Sigmoid colon (tissue), 7 donors: ENCODE measurements at places on chromosomes 12 and 14. TPM values are rescaled to one million over a fixed set of nuclear protein-coding genes. Genes with fewer than 3 reads are reported as not detected.

- H3K27ac ChIP-seq: peak overlapping the region; percentile 49
- H3K4me1 ChIP-seq: peaks cover 18% of the 10 kb centered on the region
- no peaks in the 10 kb centered on the region for H3K27me3 ChIP-seq
- no peak for DNase-seq
- no peaks in the 10 kb centered on the region for H3K36me3 ChIP-seq
Measured at GRCh38 chr14:95311752-95312151, 8.0 kb downstream of the CLMN start.

DNA sequence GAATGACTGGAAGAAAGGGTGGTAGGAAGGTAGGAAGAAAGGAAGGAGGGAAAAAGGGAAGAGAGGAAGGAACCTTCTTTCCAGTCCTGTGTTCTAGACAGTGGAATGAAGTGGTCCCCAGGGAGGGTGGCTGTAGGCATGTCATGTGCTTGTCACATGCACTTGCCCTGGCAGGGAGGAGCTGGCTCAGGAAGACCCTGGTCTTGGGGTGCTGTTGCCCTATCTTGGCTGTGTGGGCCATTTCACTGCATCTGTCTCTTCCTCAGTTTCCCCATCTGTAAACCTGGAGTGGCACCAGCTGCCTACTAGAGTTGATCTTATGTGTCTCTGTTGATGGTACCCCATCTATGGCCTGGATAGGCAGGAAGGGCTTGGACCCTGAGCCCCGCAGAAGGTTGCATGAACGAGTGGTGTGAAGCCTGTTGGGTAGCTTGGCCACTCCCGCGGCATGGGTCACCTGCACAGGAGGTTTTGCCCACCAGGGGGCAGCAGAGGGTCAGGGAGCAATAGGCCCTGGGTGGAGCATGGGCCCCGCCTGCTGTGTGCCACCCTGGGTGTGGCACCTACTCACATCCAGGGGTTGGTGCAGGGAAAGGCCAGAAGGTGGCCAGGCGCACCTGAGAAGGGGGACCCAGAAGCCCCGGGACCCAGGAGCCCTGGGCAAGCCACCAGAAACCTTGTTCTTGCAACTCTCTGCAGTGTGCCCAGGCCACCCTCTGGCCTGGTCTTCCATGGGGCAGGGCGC lies 25.1 kb downstream of the MEG3 start:
- no peaks in the 10 kb centered on the region for H3K36me3 ChIP-seq
- no peaks in the 10 kb centered on the region for H3K4me1 ChIP-seq
- no peak overlapping the region for H3K4me3 ChIP-seq
- peak; percentile 83 for DNase-seq

- H3K27me3 ChIP-seq: no peaks in the 10 kb centered on the region
- H3K4me1 ChIP-seq: peaks cover 5% of the 10 kb centered on the region
- H3K4me3 ChIP-seq: no peak overlapping the region
- H3K36me3 ChIP-seq: no peaks in the 10 kb centered on the region
Measured at GRCh38 chr14:72451054-72451972, 442.6 kb downstream of the DPF3 start.

- H3K27me3 ChIP-seq: no peaks in the 10 kb centered on the region
- H3K4me1 ChIP-seq: peaks cover 75% of the 10 kb centered on the region
- H3K4me3 ChIP-seq: no peak overlapping the region
- DNase-seq: no peak
Measured at GRCh38 chr14:99522934-99523703, 41.9 kb downstream of the CCNK start.

GRCh38 chr14:32542507-32542906 lies 213.4 kb downstream of the AKAP6 start:
- peak overlapping the region; percentile 43 for H3K27ac ChIP-seq
- H3K4me3 ChIP-seq: no peak overlapping the region
- no peaks in the 10 kb centered on the region for H3K4me1 ChIP-seq
- peaks cover 13% of the 10 kb centered on the region for H3K36me3 ChIP-seq
- H3K27me3 ChIP-seq: no peaks in the 10 kb centered on the region

DNA sequence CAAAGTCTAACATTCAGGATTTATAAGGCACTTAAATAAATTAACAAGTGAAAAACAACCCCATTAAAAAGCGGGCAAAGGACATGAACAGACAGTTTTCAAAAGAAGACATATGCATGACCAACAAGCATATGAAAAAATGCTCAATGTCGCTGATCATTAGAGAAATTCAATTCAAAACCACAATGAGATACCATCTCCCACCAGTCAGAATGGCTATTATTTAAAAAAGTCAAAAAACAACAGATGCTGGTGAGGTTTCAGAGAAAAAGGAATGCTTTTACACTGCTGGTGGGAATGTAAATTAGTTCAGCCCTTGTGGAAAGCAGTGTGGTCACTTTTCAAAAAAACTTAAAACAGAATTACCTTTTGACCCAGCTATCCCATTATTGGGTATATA lies 60.7 kb upstream of the BDKRB2 start:
- H3K4me3 ChIP-seq: no peak overlapping the region
- H3K4me1 ChIP-seq: peaks cover 11% of the 10 kb centered on the region
- no peak overlapping the region for H3K27ac ChIP-seq
- no peak for DNase-seq
- H3K27me3 ChIP-seq: no peaks in the 10 kb centered on the region

- no peaks in the 10 kb centered on the region for H3K4me1 ChIP-seq
- H3K36me3 ChIP-seq: no peaks in the 10 kb centered on the region
- H3K27ac ChIP-seq: no peak overlapping the region
Measured at GRCh38 chr14:98375566-98375965, 896.4 kb downstream of the BCL11B start.

DNA sequence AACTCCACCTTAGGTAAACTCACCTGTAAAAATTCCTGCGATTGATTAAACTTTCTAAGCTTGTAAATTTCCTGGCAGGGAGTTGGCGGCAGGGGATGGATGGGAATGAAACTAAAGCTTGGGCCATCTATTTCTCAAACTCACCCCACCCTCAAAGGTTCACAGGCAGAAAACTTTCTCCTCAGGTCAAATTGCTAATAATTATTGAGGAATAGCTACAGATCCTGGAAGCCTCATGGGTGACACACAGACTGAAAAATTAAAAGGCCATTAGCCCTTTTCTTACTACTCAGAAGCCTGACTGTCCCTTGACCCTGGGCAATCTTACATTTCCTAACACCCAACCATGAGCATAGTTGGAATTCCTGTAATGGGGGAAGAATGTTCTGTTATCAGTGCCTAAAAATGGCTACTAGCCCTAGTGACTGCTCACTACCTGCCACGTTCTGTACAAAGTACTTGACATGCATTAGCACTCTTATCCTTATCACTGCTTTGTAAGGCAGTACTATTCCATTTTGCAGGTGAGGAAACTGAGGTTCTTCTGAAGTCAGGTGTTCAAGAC lies 12.4 kb upstream of the SYNDIG1L start:
- H3K4me3 ChIP-seq: no peak overlapping the region
- H3K27me3 ChIP-seq: no peaks in the 10 kb centered on the region
- no peak for DNase-seq
- H3K4me1 ChIP-seq: no peaks in the 10 kb centered on the region
- H3K27ac ChIP-seq: no peak overlapping the region

DNA sequence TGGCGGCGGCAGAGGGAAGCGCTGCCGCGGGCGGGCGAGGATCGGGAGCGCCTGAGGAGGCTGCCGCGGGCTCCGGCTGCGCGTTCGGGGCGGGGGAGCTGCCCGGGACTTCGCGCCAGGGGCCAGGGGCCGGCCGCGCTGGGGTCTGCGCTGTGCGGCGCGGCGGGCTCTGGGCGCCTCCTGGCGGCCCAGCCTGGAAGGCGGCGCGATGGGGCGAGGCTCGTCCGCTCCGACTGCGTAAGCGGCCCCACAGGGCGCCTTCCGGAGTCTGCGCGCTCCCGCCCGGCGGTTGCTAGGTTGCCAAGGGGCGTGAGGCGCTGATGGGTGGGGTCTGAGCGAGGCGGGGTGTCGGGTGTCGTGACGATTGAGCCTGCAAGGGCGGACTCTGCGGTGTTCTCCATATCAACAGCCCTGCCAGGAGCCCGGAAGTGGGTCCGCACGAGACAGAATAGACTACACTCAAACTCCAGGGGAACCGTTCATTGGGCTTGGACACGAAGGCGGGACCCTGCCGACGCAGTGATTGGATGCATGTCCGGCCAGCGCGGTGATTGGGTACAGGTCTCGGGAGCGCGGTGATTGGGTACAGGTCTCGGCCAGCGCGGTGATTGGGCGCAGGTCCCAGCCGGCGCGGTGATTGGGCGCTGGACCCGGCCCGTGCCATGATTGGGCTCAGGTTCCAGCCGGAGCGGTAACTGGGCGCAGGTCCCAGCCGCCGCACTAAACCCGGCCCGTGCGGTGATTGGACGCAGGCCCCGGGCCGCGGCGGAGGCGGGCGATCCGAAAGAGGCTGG lies at the start of gene TEDC1:
Gene TEDC1 (plus strand): TSS at position 675 of the 794 bp plus-strand sequence. CDS start 130 bp downstream, outside the sequence.
- peak within 1 kb of the TSS; percentile 76 for H3K4me3 ChIP-seq
- peak; percentile 100 for DNase-seq
- peaks cover 27% of the 10 kb centered on the region for H3K27me3 ChIP-seq

DNA sequence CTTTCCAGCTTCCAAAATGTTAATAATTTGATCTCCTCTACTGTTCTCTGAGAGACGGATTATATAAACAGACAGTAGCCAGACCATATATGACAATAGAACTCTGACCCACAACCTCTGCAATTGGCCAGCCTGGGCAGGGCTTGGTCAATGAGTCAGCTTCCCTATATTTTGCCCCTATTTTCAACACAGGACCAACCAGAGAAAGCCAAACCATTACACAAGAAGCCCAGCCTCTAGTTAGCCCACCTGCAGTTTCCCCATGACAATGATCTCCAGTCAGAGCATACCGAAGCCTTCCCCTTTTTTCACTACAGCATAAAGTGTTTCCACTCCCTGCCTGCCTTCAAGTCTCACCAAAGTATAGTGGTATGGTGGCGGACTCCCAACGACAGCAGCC lies 7.6 kb upstream of the EXD2 start:
- no peak overlapping the region for H3K27ac ChIP-seq
- no peaks in the 10 kb centered on the region for H3K27me3 ChIP-seq

DNA sequence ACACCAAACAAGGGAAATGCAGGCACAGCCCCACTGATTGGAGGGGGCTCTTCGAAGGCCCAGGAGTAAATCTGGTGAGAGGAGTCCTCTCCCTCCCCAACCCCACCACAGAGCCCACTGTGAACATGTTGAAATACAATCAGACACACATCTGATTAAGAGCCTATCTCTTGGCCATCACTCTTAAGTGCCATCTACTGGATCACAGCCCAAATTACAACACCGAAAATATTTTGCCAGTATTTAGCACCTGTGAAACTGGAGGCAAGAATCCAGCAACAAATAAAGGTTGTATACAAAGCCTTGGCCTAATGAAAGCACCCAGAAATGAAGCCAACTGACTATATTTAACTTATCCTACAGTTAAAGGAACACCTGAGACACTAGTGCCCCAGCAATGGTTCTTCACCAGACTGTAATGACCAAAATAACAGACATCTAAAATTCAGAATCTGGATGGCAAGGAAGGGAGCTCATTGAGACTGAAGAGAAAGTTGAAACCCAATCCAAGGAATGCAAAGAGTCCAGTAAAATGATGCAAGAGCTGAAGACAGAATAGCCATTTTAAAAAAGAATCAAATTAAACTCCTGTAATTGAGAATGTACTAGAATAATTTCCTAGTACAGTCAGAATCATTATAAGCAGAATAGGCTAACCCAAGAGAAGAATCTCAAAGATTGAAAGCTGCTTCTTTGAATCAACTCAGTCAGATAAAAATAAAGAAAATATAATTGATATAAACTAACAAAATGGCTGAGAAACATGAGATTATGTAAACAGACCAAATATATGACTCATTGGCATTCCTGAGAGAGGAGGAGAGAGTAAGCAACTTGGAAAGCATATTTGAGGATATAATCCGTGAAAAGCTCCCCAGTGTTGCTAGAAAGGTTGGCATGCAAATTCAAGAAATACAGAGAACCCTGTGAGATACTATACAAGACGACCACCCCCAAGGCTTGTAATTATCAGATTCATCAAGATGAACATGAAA lies 1117.0 kb downstream of the FLRT2 start:
- no peaks in the 10 kb centered on the region for H3K4me1 ChIP-seq
- DNase-seq: no peak

Gene KRT79
- total RNA-seq: not detected

Gene CLEC6A
- not detected for total RNA-seq

Gene DNAL1
- total RNA-seq: 20.0 TPM

Gene RNASE3
- not detected for total RNA-seq
